ENCODE measurements at places on chromosomes 11 and 22.

DNA sequence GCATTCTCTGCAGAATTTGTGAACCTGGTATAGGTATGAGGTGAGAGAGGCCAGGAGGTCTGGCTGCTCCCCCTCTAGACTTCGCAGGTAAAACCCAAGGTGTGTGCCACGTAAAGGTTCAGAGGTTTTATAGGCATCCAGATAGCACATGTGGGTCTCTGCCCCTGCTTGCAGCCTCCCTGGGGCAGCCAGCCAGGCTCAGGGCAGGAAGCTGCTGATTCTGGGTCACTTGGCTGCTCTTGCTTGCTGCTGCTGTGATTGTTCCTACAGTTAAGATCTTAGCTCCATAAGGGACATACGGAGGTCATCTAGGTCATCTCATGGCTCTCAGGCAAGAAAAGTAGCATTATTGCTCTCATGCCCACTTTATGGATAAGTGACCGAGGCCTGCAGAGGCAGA is 30.2 kb downstream of the ZBTB16 start:
- DNase-seq: no peak

GRCh38 chr22:35037089-35037488 is 28.9 kb upstream of the ISX start:
- no peak for DNase-seq

GRCh38 chr11:82900277-82901164 is at the start of gene PRCP:
Gene PRCP (minus strand): TSS chr11:82900430. CDS start chr11:82900402, 28 bp downstream.
- DNase-seq: peak; percentile 91

DNA sequence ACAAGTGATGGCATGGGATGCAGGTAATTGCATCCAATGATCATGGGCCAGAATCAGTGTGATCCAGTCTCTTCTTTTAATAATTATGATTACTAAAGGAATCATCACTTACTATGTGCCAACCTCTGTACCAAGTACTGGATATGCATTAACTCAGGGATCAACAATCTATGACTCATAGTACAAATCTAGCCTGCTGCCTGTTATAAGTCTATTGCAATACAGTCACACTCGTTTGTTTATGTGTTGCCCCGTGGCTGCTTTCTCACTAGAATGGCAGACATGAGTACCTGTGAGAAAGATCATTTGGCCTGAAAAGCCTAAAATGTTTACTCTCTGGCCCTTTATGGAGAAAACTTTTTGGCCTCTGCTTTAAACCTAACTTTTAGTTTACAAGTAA is 45.0 kb downstream of the OR6Q1 start:
- no peak for DNase-seq

- no peak for DNase-seq
These were observed 4.7 kb downstream of the CSDC2 start for GRCh38 chr22:41565403-41566054.

- DNase-seq: no peak
These were observed 617.1 kb downstream of the BRD1 start for GRCh38 chr22:49210606-49211005.

- DNase-seq: no peak
These were observed 517.4 kb downstream of the BUD13 start for GRCh38 chr11:116255321-116255953.

- DNase-seq: no peak
These were observed 5.9 kb upstream of the BDNF start for GRCh38 chr11:27705873-27706820.

DNA sequence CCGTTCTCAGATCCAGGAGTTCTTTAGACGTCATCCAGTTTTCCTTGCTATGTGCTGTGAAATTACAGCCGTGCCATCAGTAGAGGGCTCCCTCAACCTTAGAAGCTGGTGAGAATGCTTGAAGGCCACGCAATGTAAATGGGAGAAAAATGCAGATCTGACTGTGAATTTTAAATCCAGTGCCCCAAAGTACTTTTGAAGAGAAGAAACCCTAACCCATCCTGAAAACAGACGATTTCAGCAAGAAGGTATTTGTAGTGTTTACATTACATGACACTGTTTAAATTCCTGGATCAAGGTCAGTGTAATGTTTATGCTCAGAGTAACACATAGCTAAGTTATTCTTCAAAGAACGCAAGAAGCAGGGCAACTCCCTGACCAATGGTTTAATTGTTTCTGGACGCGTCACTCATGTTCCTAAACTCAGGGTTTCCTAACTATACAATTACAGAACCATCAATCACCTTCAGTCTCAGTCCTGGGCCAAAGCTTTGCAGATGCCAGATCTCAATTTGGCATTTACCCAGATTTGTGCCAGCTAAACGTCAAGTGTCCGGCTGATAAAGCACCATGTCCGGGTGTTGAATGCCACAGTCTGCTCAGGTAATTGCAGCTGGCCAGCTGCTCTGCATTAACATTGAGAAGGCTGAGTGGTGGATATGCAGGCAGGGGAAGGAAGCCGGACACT is 38.2 kb downstream of the ADAMTS8 start:
- DNase-seq: no peak

GRCh38 chr11:121482231-121483129 is 29.7 kb upstream of the SORL1-AS1 start:
- peak; percentile 50 for DNase-seq

DNA sequence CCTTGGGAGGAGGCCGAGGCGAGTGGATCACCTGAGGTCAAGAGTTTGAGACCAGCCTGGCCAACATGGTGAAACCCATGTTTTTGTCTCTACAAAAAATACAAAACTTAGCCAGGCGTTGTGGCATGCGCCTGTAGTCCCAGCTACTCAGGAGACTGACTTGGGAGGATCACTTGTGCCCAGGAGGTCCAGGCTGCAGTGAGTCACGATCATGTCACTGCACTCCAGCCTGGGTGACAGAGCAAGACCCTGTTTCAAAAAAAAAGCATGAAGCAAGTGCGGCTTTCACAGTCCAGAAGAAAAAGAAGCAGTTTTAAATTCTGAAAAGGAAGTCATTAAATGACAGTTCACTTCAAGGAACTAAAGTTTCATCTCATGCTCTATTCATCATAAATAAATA is 7.1 kb upstream of the LTO1 start:
- no peak for DNase-seq

GRCh38 chr11:77069969-77070582 is 3.3 kb downstream of the CAPN5 start:
- no peak for DNase-seq

DNA sequence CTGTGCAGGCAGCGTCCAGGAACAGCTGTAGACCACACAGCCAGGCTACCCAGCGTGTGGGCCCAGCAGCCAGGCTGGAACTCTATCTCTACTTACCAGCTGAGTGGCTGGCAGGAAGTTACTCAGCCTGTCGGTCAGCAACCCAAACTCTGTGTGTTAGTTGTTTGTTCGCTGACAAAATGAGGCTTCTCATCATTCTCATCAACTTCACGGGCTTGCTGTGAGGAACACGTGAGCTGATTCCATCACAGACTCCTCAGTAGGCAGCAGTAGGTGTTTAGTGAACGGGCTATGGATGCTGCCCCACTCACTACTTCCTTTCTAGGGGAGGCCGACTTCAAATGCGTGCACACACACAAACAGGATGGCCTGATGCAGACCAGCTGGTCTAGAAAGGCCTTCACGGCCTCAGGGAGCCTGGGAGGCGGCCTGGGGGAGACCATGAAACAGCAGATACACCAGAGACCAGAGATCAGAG is 830 bp upstream of the SPDYC start:
- DNase-seq: no peak

DNA sequence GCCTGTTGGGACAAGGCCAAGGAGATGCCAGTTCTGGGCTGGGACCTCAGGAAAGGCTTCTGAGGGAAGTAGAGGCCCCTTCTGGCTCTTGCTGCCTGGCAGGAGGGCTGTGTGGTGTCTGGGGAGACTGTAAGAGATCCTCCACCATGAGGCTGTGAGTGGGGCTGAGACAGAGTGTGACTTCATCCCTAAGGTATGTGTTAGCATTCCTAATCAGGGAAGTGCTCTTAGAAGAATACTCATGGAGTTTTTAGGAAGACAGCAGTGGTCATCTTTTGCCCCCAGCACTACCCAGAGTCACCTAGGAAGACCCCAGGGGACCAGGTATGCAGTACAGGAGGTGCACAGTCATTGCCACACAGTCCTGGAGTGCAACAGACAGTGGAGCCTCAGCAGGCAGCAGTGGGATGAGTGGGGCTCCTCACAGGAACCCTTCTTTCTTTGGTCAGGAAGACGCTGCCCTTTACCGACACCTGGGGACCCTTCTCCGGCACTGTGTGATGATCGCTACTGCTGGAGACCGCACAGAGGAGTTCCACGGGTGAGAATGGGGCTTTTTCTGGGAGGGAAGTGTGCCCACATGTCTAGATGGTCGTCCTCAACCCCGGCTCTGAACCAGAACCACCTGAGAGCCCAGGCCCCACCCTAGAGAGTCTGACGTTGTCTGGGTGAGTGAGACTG is 2.8 kb downstream of the RIC8A start:
- no peak for DNase-seq

- DNase-seq: no peak
These were observed 19.8 kb upstream of the TLCD5 start for GRCh38 chr11:120305286-120305685.

DNA sequence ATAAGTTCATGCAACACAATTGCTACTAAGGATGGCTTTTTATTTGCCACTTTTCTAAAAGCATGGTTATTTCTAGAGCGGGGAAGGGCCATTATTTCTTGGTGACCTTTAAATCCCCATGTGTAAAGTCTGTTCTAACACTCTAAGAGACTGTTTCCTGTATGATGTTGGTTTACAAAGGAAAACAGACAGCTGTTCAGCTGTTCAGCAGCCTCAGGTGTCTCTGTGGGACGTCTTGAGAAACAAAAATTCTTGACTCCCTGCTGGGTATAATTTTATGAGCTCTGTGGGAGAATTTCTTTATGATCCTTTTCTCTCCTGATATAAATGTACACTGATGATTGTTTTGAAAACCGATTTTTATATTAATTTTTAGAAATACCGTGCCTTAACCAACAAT is 13.9 kb downstream of the MUC15 start:
- no peak for DNase-seq

GRCh38 chr22:25081409-25081824 is 118.2 kb upstream of the CRYBB3 start:
- peak; percentile 16 for DNase-seq

DNA sequence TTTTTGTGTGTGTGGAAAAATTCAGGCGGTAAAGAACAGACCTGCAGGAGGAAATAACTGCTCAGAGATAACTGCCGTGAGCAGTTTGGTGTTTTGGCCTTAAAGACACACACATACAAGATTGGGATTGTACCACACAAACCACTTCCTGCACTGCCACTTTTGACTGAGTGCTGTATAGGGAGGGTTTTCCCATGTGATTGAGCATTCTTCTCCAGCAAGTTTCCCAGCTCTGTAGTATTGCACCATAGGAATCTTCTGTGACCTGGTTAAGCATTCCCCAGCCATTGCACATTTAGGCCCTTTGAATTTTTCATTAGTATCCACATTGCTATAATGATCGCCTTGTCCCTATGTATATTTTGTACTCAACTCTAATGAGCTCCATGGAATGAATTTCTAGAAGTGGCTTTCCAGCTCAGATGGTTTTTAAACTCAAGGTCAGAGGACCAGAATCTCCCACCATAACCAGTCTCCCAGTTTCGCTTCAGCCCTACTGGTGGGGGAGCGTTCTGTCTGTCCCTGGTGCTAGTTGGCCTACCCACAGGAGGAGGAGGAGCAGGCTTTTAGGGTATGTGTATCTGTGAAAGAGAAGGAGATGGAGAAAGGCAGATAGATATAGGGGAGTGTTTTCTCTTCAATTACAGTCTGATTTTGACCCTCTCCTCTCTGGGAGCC is 9.3 kb downstream of the CD82 start:
- DNase-seq: peak; percentile 32

- DNase-seq: no peak
These were observed 824.5 kb upstream of the RAG2 start for GRCh38 chr11:37422511-37422910.

DNA sequence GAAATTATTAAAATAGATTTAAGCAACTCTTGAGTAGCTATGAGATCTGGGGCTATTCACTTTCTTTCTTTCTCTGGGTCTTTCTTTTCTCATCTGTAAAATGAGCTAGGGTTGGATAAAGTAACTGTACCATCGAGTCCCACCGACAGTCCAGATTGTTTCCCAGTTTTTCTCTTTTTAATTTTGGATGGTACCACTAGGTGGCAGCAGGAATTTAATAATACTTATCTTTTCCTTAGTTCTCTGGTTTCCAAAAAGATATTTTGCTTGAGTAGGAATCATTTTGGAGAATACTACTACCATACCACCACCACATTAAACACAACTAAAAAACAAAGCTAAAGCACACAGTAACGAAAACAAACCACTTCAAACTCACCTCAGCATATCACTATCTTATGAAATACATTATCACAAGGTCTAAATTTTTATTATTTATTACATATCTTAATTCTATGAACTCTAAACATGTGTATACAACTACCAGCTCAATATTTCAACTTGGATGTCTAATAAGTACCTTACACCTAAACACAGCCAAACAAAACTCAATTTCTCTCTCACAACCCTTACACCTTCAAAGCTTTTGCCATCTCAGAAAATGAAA is 584.0 kb downstream of the KCNA4 start:
- no peak for DNase-seq

GRCh38 chr22:39177791-39178190 is 25.3 kb upstream of the CBX7 start:
- DNase-seq: no peak

GRCh38 chr11:17538731-17539130 is 5.5 kb downstream of the USH1C start:
- DNase-seq: no peak

DNA sequence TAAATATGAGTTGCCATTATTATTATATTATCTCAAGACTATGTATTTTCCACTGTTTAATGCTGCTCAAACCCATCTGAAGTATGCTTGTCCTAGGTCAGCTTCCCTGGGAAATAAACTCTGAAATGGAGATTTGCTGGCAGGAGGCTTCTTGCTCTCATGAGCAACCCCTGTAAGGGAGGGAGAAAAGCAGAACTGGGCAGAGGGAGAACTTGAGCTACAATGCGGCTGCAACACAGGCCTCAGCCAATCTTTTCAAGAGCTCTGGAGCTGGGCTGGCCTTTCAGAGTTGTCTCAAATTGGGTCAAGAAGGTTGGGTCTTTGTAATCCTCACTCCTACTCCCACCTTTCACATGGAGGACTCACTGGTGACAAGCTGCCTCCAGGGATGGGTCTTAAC is 412.6 kb downstream of the TENM4 start:
- no peak for DNase-seq

GRCh38 chr22:20011123-20011992 is 5.3 kb downstream of the ARVCF start:
- DNase-seq: no peak

GRCh38 chr11:74951226-74951625 is 2.2 kb downstream of the SPCS2 start:
- no peak for DNase-seq

DNA sequence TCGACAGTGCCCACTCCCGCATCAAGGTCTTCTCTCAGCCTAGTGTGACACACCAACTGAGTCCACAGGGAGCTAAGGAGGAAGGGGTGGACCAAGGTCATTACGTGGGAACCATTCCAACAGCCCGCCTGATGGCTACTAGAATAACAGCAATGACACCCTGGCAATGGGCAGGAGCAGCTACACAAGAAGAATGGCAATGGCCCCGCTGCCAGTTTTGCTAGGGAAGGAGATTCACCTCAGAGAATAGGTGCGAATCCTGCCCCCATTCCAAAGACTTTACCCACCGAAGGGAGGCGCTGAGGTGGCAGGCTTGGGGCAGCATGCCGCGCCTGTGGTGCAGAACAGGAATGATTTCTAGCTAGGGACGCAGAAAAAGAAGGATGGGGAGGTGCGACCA is 9.1 kb downstream of the WT1 start:
- no peak for DNase-seq

All from activated effector memory CD4-positive, alpha-beta T cell treated with Interleukin-2 at 50 U/mL for 16 hours (primary cell).